Thoracic aorta (tissue), 2 donors: ENCODE measurements at places on chromosomes 2 and 18.

DNA sequence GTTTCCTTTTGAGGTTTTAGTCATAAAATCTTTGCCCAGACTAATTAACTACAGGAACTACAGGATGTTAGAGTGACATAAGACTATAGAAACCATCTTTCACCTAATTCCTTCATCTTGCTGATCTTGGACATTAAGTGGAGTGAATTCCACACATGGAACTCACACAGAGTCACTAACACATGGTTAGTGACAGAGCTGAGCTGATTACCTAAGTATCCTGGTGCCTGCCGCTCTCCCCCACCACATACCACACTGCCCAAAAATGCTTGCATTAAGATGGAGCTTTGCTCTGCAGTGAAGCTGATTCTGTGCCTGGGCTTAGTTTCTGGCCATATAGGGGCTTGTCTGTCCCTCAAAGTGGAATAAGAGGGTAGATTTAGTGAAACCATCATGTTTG is 332.9 kb upstream of the NT5C1B start:
- no peak for DNase-seq

- DNase-seq: no peak
Observed at GRCh38 chr2:172556284-172557033, 569 bp downstream of the PDK1 start.

DNA sequence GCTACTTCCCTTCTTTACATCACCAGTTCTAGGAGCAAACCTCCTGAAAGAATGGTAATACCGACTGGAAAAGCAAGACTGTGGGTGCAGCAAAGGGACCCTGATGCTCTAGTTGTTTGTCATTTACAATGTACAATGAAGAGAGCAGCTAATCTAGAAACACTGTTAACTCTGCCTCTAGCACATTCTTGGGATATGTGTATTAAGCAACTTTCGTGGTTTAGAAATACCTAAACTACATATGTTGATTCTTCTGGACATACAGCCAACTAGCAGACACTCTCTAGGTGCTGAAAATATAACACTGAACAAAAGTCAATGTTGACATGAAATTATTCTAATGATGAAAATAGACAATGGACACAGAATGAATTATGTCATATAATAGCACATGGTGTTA is 440.3 kb upstream of the MC4R start:
- no peak for DNase-seq

- DNase-seq: no peak
Observed at GRCh38 chr18:64712035-64712434, 563.1 kb upstream of the LINC00305 start.

DNA sequence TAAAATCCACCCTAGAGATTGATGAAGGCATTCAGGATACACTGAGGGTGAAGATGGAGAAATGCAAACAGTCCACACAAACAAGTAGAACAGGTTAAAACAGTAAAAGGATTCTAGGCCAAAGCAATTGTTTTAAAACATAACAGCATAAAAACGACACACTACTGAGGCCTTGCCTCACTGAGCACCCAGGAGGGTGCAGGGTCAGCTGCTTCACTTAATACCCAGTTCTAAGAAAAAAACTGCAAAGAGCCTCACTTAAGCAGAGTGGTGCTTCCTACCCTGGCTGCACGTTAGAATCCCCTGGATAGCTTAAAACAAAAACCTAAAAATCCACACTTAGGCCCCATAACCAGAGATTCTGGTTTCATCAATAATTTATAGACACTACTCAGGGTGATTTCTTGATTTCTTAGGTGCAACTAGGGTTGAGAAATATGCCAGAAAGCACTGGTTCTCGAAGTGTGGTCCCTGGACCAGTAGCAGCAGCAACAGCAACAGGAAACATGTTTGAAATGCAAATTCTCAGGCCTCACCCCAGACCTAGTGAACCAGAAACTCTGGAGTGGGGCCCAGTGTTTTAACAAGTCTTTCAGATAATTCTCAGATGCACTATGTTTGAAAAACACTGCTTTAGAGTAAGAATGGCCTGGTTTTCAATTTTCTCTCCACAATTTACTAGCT is 279.1 kb downstream of the ZEB2 start:
- no peak for DNase-seq

DNA sequence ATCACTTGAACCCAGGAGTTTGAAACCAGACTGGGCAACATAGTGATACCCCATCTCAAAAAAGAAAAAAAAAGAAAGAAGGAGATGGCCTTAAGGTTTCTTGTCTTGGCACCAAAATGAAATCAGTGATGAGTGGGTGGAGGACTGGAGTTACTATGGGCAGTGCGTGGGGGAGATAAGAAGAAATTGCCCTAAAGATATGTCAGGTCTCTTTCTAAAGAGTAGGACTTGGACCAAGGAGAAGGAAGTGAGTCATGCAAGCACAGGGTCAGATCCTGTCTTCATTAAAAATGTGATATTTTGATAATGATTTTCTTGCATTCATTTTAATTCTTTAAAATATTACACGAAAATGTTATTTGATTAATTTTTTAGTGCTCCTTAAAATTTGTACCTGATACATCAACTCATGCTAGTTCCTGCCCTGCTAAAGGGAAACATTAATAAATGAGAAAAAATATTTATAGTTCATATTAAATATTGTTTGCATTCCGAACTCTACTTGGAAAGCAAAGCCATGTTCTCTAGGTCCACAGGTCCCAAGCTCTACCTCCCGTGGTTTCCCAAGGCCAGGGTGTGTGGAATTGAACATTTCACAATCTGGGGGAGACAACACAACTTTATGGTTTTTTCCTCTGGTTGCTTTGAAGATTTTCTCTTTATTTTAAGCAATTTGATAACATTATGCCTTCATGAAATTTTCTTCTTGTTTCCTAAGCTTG is 62.6 kb upstream of the CTLA4 start:
- no peak for DNase-seq

GRCh38 chr2:26859622-26860021 is 11.7 kb downstream of the DPYSL5 start:
- DNase-seq: no peak

GRCh38 chr18:53509886-53510285 is 714.6 kb downstream of the MBD2 start:
- DNase-seq: no peak

GRCh38 chr2:26780203-26780760 is 5.6 kb upstream of the CENPA start:
- DNase-seq: no peak

DNA sequence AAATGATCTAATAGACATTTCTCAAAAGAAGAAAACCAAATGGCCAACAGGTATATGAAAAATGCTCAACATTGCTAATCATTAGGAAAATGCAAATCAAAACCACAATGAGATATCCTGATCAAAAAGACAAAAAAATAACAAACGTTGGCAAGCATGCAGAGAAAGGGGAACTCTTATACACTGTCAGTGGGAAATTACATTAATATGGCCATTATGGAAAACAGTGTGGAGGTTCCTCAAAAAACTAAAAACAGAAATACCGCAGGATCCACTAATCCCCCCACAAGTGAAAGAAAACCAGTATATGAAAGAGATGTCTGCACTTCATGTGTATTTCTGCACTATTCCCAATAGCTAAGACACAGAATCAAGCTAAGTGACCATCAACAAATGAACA is 57.7 kb upstream of the CTIF start:
- DNase-seq: no peak
